ENCODE measurements at places on chromosomes 12 and 14.

- no peak for DNase-seq
Observed at GRCh38 chr14:68374682-68375081, 418.2 kb downstream of the ZFP36L1 start.

- no peak for DNase-seq
Observed at GRCh38 chr12:54882079-54882478, 27.8 kb downstream of the MUCL1 start.

GRCh38 chr12:59077575-59078426 lies 157.5 kb upstream of the LRIG3 start:
- no peak for DNase-seq

GRCh38 chr12:57744194-57744776 lies 554 bp upstream of the TSPAN31 start:
- no peak for DNase-seq

DNA sequence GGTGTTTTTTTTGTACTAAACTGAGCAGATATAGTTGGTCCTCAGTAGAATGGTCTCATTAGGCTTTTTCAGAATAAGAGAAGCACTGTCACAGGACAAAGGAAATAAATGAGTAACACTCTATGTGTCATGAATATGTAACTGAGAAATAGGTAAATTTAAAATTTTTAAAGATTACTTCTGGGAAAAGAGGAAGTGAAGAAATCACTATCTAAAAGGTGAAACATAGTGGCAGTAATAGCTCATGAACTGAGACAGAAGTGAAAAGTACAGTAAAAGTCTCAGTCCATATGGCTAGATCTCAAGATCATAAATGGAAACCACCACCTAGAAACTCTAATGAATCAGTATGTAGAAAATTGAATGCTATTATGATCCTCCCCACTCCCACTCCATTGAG lies 89.3 kb upstream of the TTC7B start:
- no peak for DNase-seq

- no peak for DNase-seq
Observed at GRCh38 chr12:63792338-63792737, 12.6 kb downstream of the RXYLT1 start.

DNA sequence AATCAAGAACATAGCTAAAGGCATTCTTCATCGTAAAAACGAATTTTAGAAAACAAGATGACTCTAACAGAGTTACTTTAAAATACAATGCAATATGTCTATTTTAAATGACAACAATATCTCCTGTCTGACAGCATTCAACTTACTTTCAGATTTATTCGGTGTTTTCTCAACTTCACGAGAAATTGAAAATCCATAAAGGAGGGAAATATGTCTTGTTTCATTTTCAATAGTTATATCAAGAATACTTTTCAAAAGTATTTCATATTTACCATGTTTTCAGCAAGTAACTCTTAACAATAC lies 254.8 kb downstream of the DAD1 start:
- no peak for DNase-seq

DNA sequence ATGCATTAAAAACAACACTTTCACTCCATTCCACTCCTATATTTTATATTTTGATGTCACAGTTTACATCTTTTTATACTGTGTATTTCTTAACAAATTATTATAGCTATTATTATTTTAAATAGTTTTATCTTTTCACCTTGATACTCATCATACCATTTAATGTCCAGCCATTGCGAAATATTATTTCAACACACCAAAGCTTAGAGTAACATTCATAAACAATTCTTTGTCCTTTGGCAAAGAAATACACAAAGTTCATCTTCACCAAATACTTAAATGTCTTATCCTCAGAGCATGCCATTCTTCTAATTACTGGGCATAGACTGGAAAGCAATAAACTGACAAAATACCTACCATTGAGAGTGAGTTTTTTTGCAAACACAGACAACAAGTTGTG lies 1963.4 kb upstream of the FLRT2 start:
- DNase-seq, result no peak

GRCh38 chr12:67519484-67520433 lies 128.8 kb upstream of the DYRK2 start:
- no peak for DNase-seq

DNA sequence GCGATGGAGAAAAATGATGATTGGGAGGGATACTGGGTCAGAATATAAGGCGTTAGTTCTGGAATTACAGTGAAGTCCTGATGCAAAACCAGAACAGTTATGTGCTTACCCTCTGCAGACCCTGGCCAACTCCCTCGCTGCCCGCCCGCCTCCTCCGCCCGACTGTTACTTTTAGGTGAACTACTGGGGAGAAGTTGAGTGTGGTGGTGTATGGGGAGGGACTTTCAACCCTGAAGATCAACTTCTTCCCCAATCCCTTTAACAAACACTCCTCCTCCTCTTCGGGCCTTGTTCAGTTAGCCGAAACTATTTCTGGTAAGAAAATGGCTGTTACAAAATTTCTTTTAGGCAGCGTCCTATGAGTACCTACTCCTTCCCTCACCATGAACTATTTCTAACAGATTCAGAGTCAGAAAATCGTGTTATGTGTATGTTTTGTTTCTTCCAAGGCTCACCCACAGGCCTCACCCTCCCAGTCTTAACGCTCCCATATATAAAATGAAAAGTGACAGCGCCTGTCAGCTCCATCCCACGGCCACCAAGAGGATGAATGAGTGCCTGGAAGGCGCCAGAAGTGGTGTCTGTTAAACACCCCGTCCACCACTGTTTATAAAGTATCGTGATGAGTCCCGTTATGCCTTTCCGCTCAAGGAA lies 1.3 kb downstream of the FBXO33 start:
- no peak for DNase-seq

DNA sequence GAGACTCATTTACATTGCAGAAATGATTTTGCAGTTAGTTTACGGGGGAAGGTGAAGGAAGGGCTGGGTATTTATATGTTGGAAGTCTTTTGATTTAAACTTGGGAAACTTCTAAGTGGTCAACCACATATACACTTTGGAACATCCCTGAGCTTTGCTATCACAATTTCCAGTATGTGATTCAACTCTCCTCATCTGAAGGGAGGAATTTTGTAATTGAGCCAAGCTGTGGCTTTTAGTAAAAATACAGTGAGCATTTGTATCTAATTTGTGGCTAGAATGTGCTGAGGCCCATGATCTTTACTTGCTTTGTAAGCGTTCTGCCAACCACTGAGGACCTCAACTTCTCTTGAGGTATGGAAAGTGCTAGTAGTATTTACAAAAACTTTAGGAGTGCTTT lies 235.0 kb upstream of the PDZRN4 start:
- DNase-seq, result no peak
